Activated naive CD8-positive, alpha-beta T cell treated with anti-CD3 and anti-CD28 coated beads for 36 hours (primary cell): ENCODE measurements at places on chromosomes 11 and 22.
A peak's percentile ranks its signal among the peaks of the same experiment; 100 is the strongest.

DNA sequence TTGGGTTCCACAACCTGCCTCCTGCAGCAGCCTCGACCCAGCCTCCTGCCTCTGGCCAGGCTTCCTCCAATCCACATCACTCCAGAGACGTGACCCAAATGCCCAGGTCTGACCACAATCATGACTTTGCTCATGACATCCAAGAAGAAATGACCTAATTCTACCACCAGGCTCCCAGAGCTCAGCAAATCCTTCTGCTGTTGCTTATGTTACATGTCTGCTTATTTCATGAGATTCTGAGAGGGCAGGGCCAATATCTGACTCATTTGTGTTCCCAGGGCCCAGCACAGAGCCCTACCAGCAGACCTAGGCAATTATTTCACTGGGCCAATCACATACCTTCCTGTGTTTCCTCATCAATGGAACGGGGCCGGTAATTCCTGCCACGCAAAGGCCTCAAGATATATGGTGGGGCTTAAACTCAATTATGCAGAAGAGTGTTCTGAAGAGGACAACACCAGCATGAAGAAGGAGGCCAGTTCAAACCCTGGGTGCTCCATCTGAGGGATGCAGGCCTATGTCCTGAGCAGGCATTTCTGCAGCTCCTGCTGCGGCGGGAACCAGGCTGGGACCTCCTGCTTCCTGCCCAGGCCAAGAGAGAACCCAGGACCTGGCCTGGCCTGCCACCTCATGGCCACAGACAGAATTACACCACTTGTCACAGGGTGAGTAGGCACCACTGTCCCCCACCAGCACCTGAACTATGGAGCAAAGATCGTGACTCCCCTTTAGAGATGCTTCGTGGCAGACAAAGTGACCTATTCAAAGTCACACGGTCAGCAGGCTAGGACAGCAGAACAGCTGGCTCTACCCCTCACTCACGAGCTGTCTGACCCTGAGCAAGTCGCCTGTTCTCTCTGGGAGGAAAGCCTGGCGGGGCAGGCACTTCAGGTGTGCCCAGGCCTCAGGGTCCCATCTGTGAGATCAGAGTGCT lies 5.9 kb downstream of the CENPM start:
- H3K4me1 ChIP-seq, result peaks cover 49% of the 10 kb centered on the region
- H3K27me3 ChIP-seq, result no peaks in the 10 kb centered on the region
- peaks cover 69% of the 10 kb centered on the region for H3K36me3 ChIP-seq
- peak overlapping the region; percentile 12 for H3K4me3 ChIP-seq

- peaks cover 23% of the 10 kb centered on the region for H3K4me1 ChIP-seq
- no peaks in the 10 kb centered on the region for H3K27me3 ChIP-seq
- peak overlapping the region; percentile 99 for H3K27ac ChIP-seq
Observed at GRCh38 chr11:118998388-118998717, 415 bp downstream of the CENATAC start.

- H3K4me3 ChIP-seq, result no peak overlapping the region
- no peak overlapping the region for H3K27ac ChIP-seq
- no peaks in the 10 kb centered on the region for H3K27me3 ChIP-seq
- H3K36me3 ChIP-seq, result peaks cover 4% of the 10 kb centered on the region
Observed at GRCh38 chr11:64755681-64756361, 4.0 kb downstream of the PYGM start.

DNA sequence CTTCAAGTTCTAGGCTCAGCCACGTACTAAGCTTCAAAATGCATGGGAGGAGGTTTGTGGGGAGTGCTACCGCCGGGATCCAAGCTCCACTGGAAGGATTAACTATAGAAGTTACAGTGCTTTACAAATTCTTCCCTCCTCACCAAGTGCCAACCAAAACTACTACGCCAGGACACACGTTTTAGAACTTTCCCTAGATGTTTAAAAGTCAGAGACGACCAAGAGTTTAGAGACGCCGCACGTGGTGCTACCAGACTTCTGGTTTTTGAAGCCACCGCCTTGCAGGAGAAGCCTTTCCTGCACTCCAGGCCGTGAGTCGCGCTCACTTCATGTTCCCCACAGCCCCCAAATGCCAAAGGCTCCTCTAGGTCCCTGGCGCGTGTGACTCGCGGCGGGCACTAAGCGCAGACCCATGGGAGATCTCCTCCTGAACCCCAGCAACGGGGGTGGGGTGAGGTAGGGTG lies 734 bp downstream of the SNU13 start:
- no peaks in the 10 kb centered on the region for H3K27me3 ChIP-seq
- DNase-seq, result peak; percentile 27
- peaks cover 17% of the 10 kb centered on the region for H3K4me1 ChIP-seq
- H3K36me3 ChIP-seq, result peaks cover 19% of the 10 kb centered on the region
- peak overlapping the region; percentile 95 for H3K4me3 ChIP-seq

DNA sequence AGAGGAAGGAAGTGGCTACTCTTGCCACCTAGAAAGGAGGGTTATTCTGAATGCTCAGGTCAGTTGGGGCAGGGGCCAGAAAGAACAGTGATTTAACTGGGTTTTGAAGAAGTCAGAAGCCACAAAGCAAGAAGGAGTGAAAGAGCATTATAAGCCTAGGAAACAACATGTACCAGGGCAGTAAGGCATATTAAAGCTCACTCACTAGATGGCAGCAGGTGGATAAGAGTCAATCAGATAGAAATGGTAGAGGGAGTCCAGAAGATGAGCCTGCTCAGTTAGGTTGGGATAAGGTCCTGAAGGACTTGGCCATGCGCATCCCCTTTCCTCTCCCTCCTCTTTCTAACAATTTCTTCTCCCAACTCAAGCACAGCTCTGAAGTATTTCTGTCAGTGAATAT lies 22.0 kb upstream of the PATE1 start:
- no peak overlapping the region for H3K4me3 ChIP-seq
- H3K4me1 ChIP-seq, result no peaks in the 10 kb centered on the region
- DNase-seq, result no peak
- H3K27me3 ChIP-seq, result peaks cover 6% of the 10 kb centered on the region

- H3K27ac ChIP-seq, result no peak overlapping the region
- H3K4me1 ChIP-seq, result no peaks in the 10 kb centered on the region
- H3K27me3 ChIP-seq, result no peaks in the 10 kb centered on the region
- no peak overlapping the region for H3K4me3 ChIP-seq
Observed at GRCh38 chr11:41309716-41310115, 149.7 kb downstream of the LRRC4C start.

GRCh38 chr22:36237462-36238372 lies 1.6 kb downstream of the APOL2 start:
- no peak for DNase-seq
- no peaks in the 10 kb centered on the region for H3K27me3 ChIP-seq
- peak overlapping the region; percentile 97 for H3K27ac ChIP-seq
- H3K4me1 ChIP-seq, result peaks cover 55% of the 10 kb centered on the region
- peaks cover 52% of the 10 kb centered on the region for H3K36me3 ChIP-seq

DNA sequence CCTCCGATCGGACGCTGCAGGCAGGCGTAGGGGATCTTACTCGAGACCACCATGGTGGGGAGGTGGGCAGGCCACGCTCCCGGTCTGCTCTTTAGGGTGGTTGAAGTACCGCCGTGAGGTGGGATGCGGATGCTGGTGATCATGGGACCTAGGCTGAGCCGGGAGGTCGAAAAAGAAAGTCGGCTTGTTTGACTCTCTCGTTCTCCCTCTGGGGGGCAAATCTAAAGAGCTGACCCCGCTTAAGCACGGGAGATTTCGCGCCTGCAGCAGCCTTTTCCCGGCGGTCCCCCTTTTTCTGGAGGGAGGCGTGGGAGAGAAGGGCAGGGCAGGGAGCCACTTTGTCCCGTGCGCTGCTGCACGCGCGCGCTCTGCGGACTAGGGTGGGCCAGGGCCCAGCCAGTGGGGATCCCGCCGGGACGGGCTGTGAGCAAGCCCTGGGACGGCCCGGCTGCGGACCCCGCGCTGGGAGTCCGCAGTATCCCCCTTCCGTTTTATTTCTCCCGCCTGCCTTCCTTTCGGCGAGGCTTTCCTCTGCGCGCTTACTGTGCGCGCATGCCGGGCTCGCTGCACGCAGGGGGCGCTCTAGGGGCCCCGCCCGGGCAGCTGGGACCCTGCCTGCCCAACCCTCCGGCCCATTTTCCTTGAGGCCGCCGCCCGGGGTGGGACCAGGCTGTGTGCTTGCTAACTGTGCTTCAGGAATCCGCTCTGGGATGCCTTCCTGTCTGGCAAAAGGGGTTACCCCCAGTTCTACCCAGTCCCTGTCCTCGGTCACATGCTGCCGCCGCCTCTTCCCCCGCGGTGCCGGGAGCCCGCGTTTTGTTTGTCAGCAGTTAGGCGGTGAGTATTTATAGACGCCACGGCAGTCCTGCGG lies 81.0 kb downstream of the PRR5L start:
- peak overlapping the region; percentile 28 for H3K27ac ChIP-seq
- peak overlapping the region; percentile 81 for H3K4me3 ChIP-seq
- peak; percentile 58 for DNase-seq
- H3K4me1 ChIP-seq, result peaks cover 28% of the 10 kb centered on the region
- H3K27me3 ChIP-seq, result peaks cover 82% of the 10 kb centered on the region
- peaks cover 3% of the 10 kb centered on the region for H3K36me3 ChIP-seq

GRCh38 chr22:19122752-19123492 lies 710 bp upstream of the DGCR2 start:
- no peak overlapping the region for H3K27ac ChIP-seq
- H3K4me3 ChIP-seq, result peak overlapping the region; percentile 79
- H3K36me3 ChIP-seq, result peaks cover 4% of the 10 kb centered on the region
- DNase-seq, result no peak
- no peaks in the 10 kb centered on the region for H3K27me3 ChIP-seq

DNA sequence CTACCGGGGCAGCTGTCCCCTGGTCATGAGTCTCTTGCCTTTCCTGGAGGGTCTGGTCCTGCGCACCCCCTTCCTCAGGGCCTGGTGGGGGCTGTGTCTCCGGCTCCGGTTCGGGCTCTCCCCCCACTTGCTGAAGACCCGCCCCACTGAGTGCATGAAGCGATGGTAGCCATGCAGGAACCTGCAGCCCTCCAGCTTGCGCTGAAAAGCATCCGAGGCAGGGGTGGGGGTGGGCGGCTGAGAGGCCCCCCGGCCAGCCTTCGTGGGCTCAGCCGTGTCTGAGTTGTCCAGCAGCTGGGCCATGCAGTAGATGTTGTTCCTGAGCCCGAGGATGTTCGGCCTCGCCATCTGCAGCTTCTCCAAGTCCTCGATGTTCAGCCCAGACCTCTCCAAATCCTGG lies 2.8 kb downstream of the OSM start:
- peaks cover 43% of the 10 kb centered on the region for H3K36me3 ChIP-seq
- peaks cover 6% of the 10 kb centered on the region for H3K27me3 ChIP-seq
- peak overlapping the region; percentile 95 for H3K4me3 ChIP-seq
- H3K4me1 ChIP-seq, result peaks cover 41% of the 10 kb centered on the region
- no peak overlapping the region for H3K27ac ChIP-seq

- H3K36me3 ChIP-seq, result no peaks in the 10 kb centered on the region
- H3K4me3 ChIP-seq, result no peak overlapping the region
- H3K27me3 ChIP-seq, result no peaks in the 10 kb centered on the region
- no peak for DNase-seq
Observed at GRCh38 chr22:48703265-48703941, 1124.3 kb downstream of the BRD1 start.

GRCh38 chr22:22720724-22721261 lies 76.4 kb downstream of the GGTLC2 start:
- no peak overlapping the region for H3K27ac ChIP-seq
- peaks cover 4% of the 10 kb centered on the region for H3K27me3 ChIP-seq
- peaks cover 35% of the 10 kb centered on the region for H3K4me1 ChIP-seq
- H3K4me3 ChIP-seq, result no peak overlapping the region

DNA sequence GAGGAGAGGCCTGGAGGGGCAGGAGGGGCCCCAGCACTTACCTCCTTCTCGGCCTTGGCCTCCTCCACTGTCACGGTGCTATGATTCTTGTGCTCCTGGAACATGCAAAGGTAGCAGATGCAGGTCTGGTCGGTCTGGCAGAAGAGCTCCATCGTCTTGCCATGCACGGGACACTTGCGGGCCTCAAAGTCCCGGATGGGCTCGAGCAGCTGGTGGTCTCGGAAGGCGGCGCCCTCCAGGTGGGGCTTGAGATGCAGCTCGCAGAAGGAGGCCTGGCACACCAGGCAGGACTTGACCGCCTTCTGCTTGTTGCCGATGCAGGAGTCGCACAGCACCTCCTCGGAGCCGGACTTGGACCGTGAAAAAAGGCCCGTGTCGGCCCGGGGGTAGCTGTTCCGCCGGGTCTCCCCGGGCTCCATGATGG lies 714 bp downstream of the TRIM29 start:
- no peak overlapping the region for H3K4me3 ChIP-seq
- no peak for DNase-seq
- H3K36me3 ChIP-seq, result no peaks in the 10 kb centered on the region
- H3K4me1 ChIP-seq, result no peaks in the 10 kb centered on the region
- peaks cover 10% of the 10 kb centered on the region for H3K27me3 ChIP-seq
- no peak overlapping the region for H3K27ac ChIP-seq

DNA sequence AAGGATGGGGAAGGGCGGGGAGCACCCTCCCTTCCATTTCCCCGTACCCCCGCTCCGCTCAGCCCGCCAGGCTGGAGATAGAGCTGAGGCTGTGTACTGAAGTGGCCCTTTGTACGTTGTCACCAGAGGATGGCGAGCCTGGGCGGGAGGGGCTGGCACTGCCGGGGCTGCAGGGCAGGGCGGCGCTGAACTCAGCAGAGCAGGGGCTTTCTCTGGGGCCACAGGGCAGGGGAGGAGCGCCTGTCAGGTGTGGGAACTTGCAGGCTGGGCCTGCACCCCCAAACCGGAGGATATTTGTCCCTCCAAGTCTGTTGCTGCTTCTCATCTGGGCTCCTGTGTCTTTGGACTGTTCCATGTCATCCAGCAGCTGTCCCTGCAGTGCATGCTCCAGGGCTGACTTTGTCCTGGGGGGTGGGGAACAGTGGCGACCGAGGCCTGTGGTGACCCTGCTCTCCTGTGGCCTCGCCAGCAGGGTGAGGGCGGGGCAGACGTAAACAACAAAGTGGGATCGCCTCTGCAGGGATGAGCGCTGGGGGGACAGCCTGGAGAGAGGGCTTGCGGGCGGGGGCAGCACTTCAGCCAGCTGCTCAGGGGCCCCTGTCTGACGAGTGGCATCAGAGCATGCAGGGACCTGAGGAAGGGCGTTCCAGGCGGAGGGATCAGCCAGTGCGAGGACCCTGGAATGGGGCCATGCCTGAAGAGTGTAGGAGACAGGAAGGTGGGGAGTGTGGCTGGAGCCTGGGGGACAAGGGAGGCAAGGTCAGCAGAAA lies 13.1 kb downstream of the MGAT3 start:
- H3K4me3 ChIP-seq, result no peak overlapping the region
- peaks cover 17% of the 10 kb centered on the region for H3K4me1 ChIP-seq
- no peak overlapping the region for H3K27ac ChIP-seq
- H3K27me3 ChIP-seq, result no peaks in the 10 kb centered on the region
- no peaks in the 10 kb centered on the region for H3K36me3 ChIP-seq

DNA sequence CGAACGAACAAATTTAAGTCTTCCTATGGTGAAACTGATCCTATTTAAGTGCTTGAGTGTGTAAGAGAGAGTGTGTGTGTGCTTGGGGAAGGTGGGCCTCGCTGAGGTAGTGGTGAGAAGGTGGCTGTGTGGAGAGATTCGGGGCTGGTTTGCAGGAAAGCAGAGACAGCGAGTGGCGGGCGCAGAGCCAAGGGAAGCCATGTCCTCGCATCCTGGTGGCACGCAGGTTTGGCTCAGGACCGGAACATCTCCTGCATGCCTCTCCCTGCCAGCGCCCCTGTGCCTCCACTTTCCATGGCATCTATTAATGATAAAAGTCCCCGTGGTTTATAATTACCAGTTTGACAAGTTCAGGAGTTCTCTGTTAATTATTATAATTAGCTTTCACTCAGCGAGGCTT lies 383.1 kb upstream of the CADM1 start:
- no peaks in the 10 kb centered on the region for H3K4me1 ChIP-seq
- no peaks in the 10 kb centered on the region for H3K27me3 ChIP-seq
- no peak for DNase-seq
- H3K4me3 ChIP-seq, result no peak overlapping the region
- H3K36me3 ChIP-seq, result no peaks in the 10 kb centered on the region

GRCh38 chr11:64802370-64803157 lies 450 bp downstream of the MAP4K2 start:
- H3K27ac ChIP-seq, result peak overlapping the region; percentile 77
- H3K4me1 ChIP-seq, result peaks cover 22% of the 10 kb centered on the region
- H3K36me3 ChIP-seq, result peaks cover 2% of the 10 kb centered on the region

GRCh38 chr11:6205366-6205765 lies at the start of gene C11orf42:
Gene C11orf42 (plus strand): TSS chr11:6205557. CDS start chr11:6205616, 59 bp downstream.
- H3K4me1 ChIP-seq, result peaks cover 32% of the 10 kb centered on the region
- peaks cover 20% of the 10 kb centered on the region for H3K36me3 ChIP-seq
- no peak within 1 kb of the TSS for H3K4me3 ChIP-seq
- no peak for DNase-seq
- no peak within 1 kb of the TSS for H3K27ac ChIP-seq
